ENCODE measurements at places on chromosomes 2 and 18.
A peak's percentile ranks its signal among the peaks of the same experiment; 100 is the strongest.

GRCh38 chr2:79940364-79940763 is 364.2 kb downstream of the LRRTM1 start:
- DNase-seq = no peak

- DNase-seq = no peak
Measured at GRCh38 chr2:139759000-139759505, 978.9 kb upstream of the NXPH2 start.

DNA sequence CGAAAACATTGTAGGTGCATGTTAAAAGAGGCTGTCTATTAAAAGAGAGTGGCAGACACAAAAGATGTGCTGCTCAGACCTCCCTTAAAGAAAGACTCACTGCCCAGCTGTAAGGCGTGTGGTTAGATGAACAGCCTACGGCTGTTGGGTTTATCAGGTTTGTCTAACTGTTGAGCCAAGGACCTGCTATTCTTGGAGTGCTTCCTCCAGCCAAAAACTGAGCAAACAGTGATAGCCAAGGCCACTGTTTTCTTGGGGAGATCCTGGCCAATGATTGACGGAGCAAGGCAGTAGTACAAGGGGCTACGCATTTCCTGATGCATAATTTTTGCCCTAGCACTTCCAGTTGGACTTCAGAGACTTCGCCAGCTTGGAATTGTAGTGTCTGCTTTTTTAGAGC is 1.4 kb upstream of the RAB3GAP1 start:
- no peak for DNase-seq

DNA sequence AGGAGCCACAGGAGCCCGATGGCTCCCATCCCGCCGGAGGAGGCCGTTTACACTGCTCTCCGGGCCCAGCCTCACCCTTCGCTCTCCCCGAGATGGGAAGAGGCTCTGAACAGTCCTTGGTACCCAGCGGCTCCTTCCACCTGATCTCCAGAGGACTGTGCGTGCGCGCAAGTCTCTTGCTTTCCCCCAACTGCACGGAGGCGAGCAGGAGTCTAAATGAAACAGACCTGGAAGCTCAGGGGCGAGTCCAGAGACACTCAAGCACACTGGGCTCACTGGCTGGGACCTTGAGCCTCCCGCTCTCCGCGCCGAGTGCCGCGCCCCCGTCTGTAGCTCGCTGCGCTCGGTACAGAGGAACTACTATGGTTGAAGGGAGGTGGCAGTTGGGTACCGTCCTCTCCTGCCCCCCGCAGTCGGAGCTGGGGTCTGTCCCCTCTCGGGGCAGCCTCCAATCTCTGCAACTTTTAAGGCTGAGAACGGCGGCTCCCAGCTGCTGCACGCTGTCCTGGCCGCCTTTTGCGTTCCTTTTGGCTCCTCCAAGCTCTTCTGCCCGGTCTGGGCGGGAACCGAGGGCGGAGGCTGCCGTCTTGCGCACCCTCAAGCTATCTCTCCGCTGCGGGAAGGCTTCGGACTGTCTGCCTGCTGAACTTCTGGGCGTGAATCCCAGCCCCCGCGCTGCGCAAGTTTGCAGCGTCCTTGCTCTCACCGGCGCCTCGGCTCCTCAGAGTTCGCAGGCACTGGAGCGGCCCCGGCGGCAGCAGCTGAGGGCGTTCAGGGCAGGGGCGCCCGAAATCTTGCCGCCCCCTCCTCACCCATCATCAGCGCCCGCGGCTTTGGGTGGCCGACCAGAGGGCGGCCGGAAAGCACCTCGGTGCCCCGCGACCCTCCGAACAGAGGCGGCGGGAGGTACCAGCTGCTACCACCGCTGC is 491 bp downstream of the ALK start:
- DNase-seq = peak; percentile 32

- DNase-seq = peak; percentile 3
Measured at GRCh38 chr2:25165992-25166875, 2.1 kb downstream of the POMC start.

DNA sequence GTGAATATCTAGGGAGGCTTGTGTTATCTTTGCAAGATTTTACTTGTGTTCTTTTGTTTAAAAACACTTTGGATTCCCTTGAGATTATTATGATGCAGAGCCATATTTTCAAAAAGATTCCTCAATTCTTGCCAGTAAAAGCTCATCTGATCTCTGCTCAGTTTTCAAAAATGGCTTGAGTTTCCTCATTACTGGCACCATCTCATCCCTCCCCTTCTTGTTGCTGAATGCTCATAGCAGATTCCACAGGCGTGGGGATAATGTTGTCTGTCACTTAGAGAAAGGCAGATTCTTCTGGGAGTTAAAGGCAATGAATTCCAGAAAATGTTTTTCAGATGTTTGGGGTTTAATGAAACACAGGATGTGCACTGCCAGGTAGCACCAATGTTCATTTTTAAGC is 170.4 kb upstream of the TANK start:
- no peak for DNase-seq

GRCh38 chr2:62831729-62832128 is 126.2 kb downstream of the EHBP1 start:
- no peak for DNase-seq

DNA sequence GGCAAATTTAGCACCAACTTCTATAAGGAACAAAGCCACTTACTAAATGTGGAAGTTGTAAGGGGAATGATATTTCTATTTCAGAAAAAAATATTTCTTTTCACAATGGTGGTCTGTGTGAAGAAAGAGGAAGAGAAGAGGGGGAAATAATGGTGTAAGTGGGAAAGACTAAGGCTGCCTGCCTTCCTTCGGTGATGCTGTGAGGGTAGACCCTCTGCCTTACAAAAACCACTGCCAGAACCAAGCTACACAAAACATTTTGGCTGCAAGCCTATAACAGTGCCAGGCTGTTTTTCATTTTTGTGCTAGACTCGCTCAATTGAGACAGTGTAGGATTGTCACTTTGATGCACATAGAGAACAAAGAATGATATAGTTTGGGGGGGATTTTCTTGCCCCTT is 286.6 kb downstream of the ZEB2 start:
- peak; percentile 41 for DNase-seq

DNA sequence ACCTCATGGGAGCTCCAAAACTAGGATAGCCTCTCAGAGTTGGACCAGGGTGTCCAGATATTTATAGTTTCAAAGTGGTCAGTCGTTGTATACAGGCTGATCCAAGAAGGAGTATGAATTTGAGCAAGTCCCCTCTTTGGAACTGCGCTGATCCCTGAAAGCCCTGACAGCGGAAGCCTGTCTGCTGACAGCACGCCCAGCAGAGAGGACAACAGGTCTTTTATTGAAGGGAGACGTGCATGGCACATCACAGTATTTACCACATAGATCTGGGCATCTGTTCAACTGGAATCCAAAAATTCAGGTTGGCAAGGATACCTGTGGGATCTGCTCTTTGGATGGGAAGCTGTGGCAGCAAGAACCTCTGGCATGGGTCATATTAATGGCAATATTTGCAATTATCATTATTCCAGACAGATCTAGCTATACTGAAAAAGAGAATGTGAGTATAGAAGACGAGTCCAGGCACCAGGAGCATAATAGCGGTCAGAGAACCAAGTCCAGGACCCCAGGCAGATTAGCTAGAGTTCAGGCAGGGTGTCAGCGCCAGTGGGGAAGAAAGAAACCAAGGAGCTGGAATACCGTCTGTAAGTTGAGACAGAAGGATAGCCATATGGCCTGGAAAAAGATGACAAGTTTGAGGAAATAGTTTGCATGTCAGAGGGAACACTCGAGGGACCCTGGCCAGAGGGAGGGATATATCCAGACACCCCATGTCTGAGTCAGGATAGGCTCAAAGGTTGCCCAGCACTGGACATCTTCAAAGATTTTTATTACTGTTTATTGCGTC is 260.4 kb upstream of the FANCL start:
- peak; percentile 9 for DNase-seq

- DNase-seq = no peak
Measured at GRCh38 chr2:71860381-71860926, 287.2 kb downstream of the CYP26B1 start.

DNA sequence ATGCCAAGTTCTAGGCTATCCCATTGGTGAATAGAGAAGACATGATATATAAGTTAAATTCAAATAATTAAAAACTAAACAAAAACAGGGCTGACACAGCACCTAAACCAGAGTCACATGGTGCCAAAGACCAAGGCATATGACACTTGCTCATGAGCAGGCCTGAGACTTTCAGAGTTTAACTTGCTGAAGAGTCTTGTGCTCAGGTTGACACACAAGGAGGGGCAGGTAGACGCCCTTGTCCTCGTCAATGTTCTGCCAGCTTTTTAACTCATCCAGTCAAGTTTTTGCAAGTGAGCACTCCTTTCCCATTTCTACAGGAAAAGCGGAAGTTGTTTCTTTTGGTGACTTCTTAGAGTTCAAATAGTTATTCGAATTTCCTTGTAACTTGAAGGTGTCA is 289.7 kb downstream of the CYRIA start:
- no peak for DNase-seq

GRCh38 chr18:54742659-54743604 is 85.3 kb upstream of the RAB27B start:
- DNase-seq = no peak

- DNase-seq = peak; percentile 38
Measured at GRCh38 chr2:187453078-187453641, 5.1 kb upstream of the CALCRL start.

DNA sequence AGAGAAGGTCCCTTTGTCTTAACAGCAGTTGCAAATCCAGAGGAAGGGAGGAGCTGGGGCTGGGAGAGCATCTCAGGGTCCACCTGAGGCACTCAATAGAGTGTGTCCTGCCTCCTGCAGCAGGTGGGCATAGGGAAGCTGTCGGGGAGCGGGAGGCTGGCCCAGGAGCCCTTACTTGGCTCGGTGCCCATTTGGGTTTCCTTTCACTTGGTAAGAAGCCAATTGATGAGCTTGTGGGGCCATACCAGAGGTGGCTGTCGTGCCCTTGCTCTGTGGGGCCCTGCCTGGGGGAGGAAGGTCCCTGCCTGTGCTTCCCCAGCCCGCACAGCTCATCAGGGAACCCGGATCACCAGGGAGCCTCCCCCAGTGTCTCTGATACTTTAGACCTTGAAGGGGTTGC is 229.7 kb downstream of the DYSF start:
- DNase-seq = no peak

DNA sequence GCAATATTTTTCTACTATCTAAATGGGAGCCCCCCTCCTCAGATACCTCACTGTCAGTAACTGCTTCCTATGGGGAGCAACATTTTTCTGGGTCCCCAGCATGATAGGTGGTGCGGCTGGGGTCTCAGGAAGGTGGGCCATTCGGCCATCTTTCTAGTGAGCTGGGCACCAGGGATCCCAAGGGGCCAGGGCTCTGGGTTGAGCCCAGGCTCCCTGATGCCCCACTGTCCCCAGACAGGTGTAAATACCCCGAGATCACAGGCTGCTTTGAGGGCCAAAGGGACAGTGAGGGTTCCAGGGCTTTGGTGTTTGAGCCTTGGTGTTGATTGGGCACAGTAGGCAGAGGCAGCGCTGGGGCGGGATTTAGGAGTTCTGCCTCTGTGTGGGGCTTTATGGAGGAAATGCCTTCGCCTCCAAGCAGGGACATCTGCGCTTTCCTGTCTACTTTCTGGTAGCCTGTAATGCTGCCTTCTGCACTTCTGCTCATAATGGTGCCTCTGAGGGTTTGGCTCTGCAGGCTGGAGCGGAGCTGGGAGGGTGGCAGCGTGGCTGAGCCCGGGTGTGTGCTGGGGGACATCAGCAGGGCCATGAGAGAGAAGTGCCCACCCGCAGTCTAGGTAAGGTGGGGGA is 5.3 kb downstream of the ITM2C start:
- DNase-seq = no peak

DNA sequence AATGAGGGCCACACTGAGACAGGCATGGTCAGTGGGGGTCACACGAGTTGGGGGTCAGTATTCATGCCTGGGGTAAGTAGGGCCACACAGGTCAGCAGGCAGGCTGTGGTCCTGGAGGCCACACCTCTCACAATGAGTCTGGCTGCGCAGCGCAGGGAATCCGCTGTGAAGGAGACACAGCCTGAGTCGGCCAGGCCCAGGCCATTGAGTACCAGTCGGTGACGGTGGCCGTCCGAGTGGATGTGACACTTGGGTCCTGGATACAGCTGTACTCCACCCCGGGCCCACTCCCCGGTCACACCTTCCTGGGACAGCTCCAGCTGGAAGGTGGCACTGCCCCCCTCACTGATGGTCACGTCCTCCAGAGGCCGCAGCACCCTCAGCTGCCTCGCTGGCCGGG is 10.5 kb downstream of the TMEM198 start:
- DNase-seq = no peak

GRCh38 chr2:240510513-240511210 is 47.1 kb downstream of the ANKMY1 start:
- DNase-seq = no peak

DNA sequence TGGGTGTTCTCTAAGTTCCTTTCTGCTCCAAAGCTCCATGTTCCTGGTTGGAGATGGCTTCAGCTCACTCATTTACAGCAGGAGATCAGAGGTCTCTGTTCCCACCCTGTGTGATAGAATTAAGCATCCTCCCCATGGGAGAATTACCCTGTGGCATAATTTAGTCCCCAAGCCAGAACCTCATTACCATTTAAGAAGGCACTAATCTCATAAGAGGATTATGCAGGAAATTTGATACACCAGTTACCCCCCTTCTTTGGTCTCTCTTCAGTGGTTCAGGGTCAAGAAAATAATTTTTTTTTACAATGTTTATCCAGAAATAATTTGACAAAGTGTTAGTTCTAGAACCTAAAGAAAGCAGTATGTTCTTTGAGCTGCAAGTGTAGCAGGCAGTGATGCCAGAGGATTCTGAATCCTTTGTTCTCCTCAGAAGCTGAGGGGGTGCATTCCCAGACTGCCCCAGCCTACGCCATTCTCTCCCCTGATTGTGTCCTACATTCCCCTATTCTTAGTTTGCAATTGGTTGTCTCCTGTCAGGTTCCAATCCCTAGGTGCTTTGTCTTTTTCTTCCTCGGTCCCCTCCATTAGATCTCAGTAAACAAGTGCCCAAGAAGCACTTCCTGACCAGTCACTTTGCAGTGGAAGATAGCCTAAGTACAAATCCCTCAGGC is 163.6 kb downstream of the PRKCE start:
- no peak for DNase-seq

- DNase-seq = no peak
Measured at GRCh38 chr2:109471658-109472057, 142.1 kb downstream of the SEPTIN10 start.

DNA sequence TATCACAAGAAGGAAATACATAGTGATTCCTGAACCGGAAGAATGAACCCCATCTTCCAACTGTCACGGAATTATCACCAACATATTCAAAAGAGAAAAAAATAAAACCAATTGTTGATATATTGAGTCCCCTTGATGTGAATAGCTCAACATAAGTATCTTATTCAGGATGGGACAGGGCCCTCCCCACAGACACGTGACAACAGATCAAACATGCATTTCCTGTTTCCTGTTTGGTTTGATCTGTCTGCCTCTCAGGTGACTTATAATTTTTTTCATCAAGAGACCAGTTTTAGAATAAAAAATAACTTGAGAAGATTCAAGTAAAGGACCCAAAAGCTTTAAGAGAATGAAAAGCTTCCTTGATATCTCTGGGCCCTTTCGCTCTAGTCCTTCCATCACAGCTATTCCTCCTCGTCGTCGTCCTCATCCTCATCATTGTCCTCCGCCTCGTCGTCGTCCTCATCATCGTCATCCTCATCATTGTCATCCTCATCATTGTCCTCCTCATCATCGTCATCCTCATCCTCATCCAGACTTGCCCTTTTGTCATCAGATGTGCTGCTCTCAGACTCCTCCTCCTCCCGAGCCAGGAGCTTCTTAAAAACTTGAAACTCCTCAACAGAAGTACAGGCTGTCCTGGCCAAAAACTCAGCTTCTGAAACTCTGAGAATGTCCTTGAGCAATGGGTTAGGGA is 6.3 kb downstream of the MTERF4 start:
- no peak for DNase-seq
